NCI-H345 (cell line): ENCODE measurements at places on chromosomes 12 and 14.

- DNase-seq, result no peak
These were observed 3.6 kb upstream of the KRT5 start for GRCh38 chr12:52523824-52524223.

DNA sequence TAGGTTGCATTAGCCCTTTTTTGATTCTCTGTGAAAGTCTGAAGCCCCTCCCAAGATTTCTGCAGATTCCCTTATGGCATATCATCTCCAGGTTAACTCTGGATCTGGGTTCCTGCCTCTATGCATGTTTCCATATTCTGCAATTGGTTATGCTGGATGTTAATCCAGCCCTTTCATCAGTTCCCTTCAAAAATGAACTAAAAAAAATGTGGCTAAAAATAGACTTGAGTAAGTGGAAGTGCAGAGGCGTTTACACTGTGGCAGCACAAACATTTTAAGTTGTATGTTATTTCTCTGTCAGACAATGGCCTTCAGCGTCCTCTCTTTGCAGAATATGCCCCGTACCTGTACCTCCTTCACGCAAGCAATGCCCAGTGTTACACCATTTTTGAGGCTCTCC is 11.4 kb downstream of the MGST1 start:
- DNase-seq, result no peak

DNA sequence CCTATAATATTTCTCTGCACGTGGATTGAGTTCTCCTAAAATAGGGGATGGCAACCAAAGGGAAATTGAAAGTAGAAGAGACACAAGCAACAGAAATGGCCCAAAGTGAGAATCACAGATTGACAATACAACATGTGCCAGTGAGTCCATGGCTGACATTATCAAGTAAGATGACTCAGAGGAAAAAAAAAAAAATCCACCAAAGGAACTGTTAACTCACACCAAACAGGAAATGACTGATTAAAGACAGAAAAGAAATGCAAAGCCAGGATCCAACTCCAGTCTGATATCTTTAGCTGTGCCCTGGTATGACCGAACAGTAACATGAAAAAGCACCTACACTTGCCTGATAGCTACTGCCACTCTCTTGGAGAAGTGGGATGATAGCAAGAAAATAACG is 485.0 kb downstream of the PRKD1 start:
- no peak for DNase-seq

DNA sequence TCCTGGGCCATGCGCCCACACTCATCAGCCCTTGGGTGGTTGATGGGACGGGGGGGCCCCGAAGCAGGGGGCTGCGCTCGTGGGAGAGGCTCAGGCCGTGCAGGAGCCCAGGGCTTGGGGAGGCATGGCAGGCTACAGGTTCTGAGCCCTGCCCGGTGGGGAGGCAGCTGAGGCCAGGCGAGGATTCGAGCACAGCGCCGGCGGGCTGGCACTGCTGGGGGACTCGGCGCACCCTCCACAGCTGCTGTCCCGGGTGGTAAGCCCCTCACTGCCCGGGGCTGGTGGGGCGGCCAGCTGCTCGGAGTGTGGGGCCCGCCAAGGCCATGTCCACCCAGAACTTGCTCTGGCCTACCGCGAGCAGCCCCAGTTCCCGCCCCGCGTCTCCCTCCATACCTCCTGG is 295.8 kb upstream of the SEL1L start:
- no peak for DNase-seq

DNA sequence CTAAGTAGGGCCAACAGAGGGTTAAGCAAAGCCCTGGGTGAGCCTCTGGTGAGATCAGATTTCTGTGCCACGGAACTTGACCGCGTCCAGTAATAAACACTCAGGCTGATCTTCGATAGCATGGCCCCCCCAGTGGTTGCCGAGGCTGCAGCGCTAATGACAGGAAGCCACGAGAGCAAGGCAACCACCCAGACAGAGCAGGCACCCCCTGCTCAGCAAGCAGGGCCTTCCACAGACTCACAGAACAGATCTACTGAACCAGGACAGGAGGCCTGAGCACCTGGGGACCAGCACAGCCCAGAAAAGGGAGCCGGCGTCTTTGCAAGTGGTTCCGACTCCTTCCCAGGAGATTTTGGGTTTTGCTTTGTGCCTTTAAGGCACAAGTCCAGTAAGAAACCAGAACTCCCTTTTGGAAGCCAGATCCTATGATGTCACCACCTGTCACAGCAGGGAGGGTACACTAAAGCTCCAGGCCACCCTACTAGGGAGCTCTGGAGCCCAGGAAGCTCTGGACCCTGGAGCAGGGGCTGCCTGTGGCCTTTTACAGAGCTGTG is 42.3 kb downstream of the BCL11B start:
- DNase-seq, result no peak
